ENCODE measurements at places on chromosomes 13 and 19. TPM values are rescaled to one million over a fixed set of nuclear protein-coding genes. Genes with fewer than 3 reads are reported as not detected.

CGB2 gene
- total RNA-seq: not detected

PTGER1 gene
- total RNA-seq: 1.2 TPM

ZNF763 gene
- 0.87 TPM for total RNA-seq

CLIP3 gene
- 12.4 TPM for total RNA-seq

LAIR1 gene
- total RNA-seq: not detected

PABPC3 gene
- 1.2 TPM for total RNA-seq

GRCh38 chr13:31436478-31436877 lies 236.7 kb downstream of the B3GLCT start:
- no peak for DNase-seq

GRCh38 chr19:18254546-18255503 lies 19.4 kb downstream of the IQCN start:
- DNase-seq: peak; percentile 71

DNA sequence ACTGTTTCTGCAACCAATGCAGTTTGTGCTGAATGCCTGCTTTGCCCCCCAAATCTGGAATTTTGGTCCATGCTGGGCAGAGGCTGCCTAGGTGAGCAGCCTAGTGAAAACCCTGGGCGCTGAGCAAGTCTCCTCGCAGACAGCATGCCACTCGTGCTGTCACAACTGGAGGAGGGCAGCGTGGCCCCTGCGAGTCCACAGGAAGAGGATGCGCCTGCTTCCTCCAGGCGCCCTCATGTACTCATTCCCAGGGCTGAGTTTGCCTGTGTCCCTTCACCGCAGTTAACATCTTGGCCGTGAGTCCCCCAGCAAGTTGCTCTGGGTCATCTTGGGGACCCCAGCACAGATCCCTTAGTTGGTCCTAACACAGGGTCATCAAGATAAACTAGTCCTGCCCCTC lies 26.2 kb upstream of the TMEM160 start:
- DNase-seq: no peak

DNA sequence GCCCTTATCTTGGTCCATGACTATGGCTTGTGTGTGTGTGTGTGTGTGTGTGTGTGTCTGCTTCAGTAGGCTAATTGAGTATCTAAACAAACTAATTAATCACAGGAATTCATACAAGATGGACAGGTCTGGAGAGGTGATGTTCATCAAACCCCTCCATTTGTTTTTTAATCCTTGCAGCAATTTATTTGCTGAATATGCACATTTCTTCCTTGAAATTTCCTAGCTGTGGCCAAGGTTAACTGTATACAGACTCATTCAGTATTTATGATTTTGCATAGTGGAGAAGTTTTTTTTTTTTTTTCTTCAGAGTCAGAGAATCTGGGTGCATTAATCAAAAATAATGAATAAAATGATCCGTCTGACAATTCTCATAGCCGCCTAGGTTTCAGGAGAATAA lies 74.7 kb upstream of the TSHZ3 start:
- DNase-seq: no peak

DNA sequence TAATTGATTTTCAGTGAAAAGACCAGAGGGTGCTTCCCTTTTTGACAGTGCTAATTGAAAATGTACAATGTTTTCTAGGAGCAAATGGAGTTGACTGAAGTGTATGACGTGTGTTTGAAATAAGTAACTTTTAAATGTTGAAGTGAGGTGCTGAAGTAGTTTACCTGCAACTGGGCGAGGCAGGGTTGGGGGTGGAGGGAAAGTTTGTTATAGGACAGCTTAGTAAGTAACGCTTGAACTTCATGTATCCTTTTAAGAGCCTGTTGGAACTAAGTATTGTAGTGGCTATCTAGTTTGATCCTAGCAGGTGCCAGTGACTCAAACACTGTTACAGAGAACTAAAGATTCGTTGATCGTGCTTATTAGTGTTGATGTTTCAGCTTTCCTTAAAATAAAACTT lies 5.9 kb downstream of the SLAIN1 start:
- no peak for DNase-seq

DNA sequence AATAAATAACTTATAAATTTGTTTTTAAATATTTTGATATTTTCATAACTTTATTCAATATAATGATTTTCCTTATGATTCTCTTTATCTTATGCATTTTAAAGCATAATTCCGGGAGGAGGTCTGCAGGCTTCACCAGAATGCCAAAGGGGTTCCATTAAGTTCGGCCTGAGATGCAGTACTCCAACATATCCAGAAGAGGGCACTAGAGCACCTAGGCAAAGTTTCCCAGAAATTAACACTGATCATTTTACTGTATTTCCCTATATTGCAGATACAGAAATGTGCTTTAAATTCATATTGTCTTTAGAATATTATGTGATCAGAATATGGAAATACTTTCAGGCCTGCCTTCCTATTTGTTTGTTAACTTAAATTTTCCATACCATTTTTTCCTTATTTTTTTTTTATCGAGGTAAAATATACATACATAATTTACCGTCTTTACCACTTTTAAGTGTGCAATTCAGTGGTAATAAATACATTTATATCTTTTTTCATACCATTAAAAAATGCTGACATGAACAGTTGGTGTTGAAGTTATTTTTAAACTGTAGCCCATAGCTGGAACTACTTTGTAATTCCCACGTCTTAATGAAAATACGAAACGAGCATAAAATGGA lies 58.9 kb upstream of the TM9SF2 start:
- peak; percentile 62 for DNase-seq

- peak; percentile 71 for DNase-seq
These were observed 1.0 kb downstream of the SCN1B start for GRCh38 chr19:35031072-35031881.

DNA sequence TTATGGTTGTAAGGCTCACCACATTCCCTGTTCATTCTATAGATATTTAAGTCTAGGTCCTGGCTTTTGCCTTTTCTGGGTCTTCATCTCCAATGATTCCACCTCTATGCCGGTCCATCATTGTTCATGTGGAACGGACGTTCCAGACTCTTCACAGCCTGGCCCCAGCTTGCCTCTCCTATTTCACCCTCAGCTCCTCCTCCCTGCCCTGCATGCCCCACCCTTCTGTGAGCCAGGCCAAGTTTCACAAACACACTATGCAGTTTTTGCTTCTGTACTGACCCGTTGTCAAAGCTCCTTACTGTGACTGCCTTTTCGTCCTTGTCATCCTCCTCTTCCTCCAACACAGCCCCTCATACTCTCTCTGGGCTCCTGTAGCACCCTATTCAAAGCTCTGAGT lies 31.3 kb downstream of the TEX26 start:
- DNase-seq: no peak

- no peak for DNase-seq
These were observed 47.4 kb upstream of the SERPINE3 start for GRCh38 chr13:51292000-51292565.

DNA sequence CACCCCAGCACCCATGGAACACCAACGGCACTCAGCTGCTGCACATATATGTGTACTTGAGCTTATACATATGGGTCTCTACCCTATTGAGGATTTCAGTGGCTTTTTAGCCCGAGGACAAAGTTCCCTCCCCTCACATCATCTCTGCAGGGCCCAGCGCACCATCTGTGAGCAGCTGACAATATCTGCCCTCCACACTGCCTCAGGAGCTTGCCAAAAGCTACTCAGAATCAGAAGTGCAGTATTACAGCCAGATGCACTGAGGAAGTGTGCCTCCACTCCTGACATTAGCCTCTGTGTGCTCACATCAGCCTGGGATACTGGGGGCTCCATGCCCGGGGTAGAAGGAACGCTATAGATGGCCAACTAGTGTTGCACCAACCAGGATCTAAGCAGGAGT lies 903.9 kb downstream of the UQCRFS1 start:
- no peak for DNase-seq

GRCh38 chr13:30679483-30680330 lies 55.6 kb upstream of the ALOX5AP start:
- peak; percentile 67 for DNase-seq

- DNase-seq: peak; percentile 77
These were observed at the start of gene PEAK3 for GRCh38 chr19:2282062-2282861. Gene PEAK3, minus strand, starts transcription at chr19:2282175. Its CDS starts 1,244 bp downstream, at chr19:2280931.

DNA sequence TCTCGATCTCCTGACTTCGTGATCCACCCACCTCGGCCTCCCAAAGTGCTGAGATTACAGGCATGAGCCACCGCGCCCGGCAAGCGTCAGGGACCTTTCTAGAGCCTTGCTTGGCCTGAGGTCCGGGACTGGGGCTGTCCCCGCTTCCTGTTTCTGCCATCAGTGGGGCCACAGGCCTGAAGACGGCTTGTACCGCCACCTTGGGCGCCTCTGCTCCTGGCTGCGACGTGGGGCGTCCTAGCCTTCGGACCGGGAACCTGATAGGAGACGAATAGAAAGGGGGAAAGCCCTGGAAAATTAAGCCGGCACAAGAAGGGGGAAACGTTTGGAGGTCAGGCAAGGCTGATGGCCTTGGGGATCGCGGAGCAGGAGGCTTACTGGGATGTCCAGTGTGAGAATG lies 35.1 kb downstream of the RNF6 start:
- DNase-seq: peak; percentile 31

GRCh38 chr13:98888890-98889279 lies 89.0 kb downstream of the DOCK9 start:
- no peak for DNase-seq
